GM06990 (cell line): ENCODE measurements at places on chromosomes 5 and 9.

- no peak for DNase-seq
Observed at GRCh38 chr9:94921092-94921471, 194.6 kb downstream of the AOPEP start.

GRCh38 chr9:90088856-90089255 is 484.0 kb downstream of the GADD45G start:
- DNase-seq, result no peak

DNA sequence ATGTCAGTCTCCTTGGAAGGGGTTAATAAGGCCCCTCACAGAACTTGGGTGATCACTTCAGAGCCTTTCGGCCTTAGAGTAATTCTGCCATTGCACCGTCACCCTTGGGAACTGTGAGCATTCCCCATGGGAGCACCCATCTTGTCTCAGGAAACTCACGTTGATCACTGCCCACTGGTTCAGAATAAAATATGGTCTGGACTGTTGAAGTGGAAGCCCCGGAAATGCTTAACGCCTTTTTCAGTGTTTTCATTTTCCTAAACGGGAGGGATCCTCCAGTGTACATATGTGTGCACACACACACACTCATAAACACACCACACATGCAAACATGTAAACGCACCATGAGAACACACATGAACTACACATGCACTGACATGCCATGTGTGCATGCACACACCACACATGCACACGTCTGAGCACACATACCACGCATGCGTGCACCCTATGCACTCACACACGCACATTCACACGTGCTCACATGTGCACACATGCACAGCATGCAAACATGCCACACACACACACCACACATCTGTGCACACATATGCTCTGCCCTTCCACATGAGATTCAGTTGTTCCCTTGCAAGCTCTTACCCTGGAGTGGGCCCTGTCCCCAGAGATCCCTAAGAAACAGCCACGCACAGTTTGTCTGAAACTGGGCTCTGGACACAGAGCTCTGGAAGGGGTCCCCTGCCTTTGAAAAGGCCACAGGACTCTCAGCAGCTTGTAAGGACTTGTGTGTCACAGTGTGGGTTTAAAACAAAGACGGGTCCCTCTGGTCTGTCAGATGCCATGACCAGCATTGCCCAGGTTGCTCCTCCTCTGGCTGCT is 17.0 kb downstream of the MRPL36 start:
- DNase-seq, result no peak

GRCh38 chr5:170644501-170644900 is 139.0 kb upstream of the GABRP start:
- no peak for DNase-seq

DNA sequence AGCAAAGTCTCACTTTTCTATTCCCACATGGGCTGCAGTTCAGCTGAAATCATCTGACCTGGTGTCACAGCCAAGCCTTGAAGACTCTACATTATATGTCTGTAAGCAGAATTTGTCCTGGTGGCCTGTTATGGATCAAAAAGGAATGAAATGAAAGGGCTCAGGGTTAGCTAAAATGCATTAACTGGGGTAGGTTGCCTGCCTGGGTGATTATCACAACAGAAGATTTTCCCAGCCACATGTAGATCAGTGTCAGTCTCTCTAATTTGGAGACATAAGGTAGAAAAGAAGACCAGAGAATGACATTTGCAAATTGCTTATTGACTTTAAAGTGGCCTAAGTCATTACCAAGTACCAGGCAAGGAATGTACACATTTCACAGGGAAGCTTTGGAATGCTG is 289.0 kb downstream of the CAAP1 start:
- no peak for DNase-seq

DNA sequence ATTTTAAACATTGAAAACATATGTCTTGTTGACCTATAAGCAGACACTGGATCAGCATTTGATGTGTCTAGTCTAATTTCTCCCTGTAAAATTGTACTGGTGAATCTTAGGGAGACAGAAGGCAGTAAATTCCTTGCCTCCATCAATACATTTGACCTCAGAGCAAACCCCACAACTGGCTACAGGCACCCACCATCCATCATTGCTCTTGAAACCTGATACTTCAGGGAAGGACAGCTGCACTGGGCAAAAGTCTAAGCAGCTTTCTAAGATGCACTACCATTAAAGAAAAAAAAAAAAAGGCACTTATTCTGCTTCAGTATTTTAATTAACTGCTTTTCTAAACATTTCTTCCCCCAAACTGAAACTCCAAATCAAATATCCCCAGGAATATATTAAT is 1051.3 kb upstream of the DMAC1 start:
- DNase-seq, result no peak

DNA sequence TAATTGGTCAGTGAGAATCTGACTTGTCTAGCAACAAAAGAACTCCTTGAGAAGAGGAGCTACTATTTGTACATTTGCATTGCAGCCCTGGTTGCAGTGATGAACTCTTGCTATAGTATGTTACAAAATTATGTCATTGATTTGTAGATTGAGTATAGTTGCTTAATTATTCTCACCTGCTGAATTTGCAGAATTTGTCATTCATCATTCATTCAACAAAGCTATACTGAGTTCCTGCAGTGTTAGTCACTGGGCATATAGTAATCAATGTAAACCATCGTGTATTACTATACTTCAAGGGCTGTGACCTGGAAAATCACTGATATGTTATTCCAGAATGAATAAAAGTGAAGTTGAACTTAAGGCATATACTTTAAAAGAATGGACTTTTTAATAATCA is 50.1 kb downstream of the SLC1A3 start:
- no peak for DNase-seq

- DNase-seq, result no peak
Observed at GRCh38 chr5:99948850-99949249, 586.3 kb upstream of the FAM174A start.

DNA sequence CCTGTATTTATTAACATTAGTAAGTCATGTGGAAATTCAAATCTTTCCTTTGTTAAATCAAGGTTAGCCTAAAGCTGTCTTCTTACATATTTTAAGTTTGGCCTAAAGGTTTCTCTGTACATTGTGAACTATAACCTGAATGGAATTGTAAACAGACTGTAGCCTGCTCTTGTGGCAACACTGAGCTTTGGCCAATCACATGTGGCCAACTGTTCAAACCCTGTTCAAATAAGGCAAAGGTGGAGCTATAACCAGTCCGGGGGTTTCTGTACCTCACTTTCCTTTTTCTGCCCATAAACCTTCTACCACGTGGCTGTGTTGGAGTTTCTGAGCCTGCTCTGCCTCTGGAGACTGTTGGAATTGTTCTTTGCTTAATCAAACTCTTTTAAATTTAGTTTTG is 3.3 kb upstream of the HAPLN1 start:
- no peak for DNase-seq

GRCh38 chr9:117744369-117744768 is 40.2 kb downstream of the TLR4 start:
- no peak for DNase-seq

GRCh38 chr9:114417511-114417910 is 29.7 kb upstream of the AKNA start:
- no peak for DNase-seq

- no peak for DNase-seq
Observed at GRCh38 chr5:51345106-51345505, 38.1 kb upstream of the ISL1 start.

- no peak for DNase-seq
Observed at GRCh38 chr9:128098297-128099230, 29.0 kb downstream of the PTGES2 start.

DNA sequence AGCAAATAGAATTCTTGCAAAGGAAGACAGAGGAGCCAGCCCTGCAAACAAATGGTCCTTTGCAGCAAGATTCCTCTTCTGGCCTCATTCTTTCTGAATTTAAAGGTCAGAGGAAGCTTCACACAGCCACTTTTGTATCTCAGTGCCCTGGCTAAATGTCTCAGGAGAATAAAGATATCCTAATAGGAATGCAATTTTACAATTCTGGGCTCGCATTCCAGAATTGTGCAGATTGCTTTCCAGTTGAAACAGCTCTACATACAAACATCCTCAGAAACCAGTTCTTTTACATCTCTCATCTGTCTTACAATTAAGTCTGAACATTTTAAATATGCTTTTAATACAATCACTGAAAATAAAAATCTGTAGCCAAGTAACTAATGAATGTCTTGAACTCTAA is 14.6 kb upstream of the ACOT12 start:
- DNase-seq, result no peak

DNA sequence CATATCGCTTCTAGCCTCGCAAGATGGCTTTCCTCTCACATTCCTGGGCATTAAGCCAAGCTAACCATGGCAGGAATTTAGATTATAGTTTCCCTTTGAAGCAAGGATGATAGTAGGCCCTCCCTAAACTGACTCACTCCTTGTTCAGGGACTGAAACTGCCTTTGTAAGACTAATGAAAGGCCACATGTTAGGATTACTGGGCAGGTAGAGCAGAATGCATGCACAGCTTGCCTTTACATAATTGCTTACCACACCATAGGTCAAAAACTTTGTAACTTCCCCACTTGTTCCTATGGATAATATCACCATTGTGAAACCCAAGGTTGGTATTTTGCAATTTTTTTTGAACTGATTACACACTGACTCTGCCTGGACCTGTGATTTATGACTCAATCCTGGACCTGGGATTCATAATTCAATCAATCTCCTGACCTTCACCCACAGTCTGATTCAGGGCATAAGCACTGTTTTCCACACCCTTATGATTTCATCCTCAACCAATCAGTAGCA is 41.0 kb upstream of the PRDM9 start:
- no peak for DNase-seq

DNA sequence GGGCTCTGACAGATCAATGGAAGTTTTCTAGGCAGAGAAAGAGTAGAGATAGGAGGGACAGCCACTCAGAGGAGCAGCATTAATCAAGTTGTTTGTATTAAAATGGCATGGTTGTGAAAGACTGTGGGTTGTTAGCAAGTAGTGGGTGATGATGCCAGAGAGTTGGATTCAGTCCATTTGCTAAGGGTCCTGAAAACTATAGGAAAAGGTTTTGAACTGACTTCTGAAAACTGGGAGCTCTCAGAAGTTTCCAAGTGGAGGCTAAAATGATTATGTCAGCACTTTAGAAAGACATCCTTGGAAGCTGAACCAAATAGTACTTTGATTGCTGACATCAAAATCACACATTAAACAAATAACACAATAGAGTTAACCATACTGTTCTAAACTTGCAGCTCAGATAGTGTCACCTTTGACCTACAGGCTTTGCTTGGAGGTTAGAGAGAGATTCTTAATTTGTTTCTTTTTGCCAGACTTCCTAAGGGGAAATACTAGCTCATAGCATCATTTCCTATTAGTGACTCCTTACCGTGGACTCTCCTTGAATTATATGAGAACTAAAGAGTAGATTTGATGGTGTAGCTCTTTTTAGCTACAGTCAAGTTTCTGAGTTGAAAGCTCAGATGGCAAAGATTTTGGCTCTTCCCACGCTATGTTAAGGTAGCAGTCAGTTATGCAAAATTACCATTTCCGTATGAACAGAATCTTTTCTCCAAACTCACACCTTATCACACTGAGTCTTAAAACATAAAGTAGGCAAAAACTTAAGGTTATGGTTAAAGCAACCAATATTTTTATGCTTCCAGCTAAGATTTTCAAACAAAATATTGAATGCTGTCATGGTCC is 277.1 kb downstream of the NR3C1 start:
- no peak for DNase-seq

DNA sequence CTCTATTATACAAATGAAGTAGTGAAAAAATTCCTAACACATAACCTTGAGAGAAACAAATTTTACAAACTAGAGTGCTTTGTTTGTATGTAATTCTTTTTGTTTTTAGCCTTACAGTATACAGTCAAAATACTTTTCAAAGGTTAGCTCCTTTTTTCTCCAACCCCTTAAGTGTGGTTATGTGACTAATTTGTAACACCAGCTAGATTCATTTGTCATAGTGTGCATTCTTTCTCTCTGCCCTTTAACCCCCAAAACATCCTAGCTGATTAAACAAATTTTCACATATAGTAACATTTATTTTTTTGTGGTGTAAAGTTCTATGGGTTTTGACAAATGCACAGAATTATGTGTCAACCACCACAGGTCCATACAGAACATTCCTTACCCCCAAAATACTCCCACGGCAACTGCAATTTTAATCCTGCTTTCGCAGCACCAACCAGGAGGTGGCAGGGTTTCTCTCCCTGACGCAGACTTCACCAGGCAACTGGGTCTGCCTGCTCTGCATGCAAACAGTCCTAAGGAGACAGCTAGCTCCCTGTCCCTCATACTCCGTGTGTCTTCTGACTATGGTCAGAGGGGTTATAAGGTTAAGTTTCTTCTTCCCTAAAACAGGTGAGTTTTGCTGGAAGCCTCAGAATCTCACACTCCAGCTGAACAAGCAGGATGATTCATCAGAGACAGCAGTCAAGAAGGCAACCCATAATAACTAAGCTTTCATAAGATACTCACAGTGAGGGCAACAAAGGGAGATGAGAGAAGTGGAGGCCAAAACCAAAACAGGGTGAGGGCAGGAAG is 44.5 kb upstream of the NR5A1 start:
- DNase-seq, result no peak

- peak; percentile 9 for DNase-seq
Observed at GRCh38 chr5:76269932-76270610, 133.0 kb upstream of the IQGAP2 start.

GRCh38 chr5:151772846-151773561 is 1.2 kb downstream of the G3BP1 start:
- no peak for DNase-seq

GRCh38 chr5:1781726-1782384 is 17.8 kb downstream of the MRPL36 start:
- no peak for DNase-seq

- DNase-seq, result no peak
Observed at GRCh38 chr5:150541397-150541675, 33.4 kb downstream of the NDST1 start.

- no peak for DNase-seq
Observed at GRCh38 chr5:140855772-140856674, at the start of gene PCDHA10. TSS of gene PCDHA10 (plus strand) at chr5:140855897. CDS start at chr5:140856049, 152 bp downstream.

DNA sequence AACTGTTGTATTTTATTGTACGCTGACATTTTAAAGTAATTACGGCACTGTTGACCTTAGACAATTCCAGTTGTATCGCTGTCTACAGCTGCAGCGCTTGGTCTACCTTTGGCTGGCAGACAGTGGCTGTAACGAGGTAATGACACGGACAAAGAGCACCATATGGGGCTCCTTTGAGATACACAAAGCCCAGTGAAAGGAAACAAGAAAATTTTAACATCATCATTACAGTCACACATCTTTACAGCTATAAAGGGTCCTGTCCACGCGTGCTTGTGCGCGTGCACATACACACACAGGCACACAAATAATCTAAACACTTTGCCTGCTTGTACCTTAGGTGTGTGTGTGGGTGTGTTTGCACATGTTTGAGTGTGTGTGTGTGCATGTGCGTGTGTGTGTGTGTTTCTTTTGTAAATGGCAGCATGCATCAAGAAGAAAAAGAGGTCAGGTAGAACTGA is 946.0 kb downstream of the NR2F1-AS1 start:
- DNase-seq, result no peak

GRCh38 chr5:130795037-130795436 is 370.0 kb downstream of the HINT1 start:
- DNase-seq, result no peak

DNA sequence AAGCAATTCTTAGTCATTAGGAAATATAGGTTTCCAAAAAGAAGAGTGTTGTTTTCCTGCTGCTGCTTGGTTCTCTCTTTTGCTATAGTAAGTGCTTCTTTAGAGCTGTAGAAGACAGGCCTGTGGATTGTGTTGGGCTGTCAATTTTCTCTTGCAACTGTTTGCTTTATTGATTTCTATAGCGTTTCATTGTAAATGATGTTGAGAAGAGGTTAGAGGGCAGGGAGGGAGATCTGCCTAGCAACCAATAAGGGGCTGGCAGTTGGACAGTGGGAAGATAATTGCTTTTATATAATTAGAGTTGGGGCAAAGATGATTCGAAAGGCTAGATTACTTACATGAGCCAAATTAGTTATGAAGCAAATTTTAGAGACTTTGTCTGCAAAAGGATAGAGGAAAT is 11.1 kb downstream of the UNC13B start:
- no peak for DNase-seq
